Foreskin keratinocyte (primary cell): ENCODE measurements at places on chromosomes 13 and 19. TPM values are rescaled to one million over a fixed set of nuclear protein-coding genes. Genes with fewer than 3 reads are reported as not detected.

Gene KLK2
- total RNA-seq, result not detected in 2 replicates

Gene SHISA7
- not detected in 2 replicates for total RNA-seq

Gene TBC1D4
- total RNA-seq, result 13.3 and 14.8 TPM in 2 replicates

Gene SGCG
- not detected in 2 replicates for total RNA-seq

Gene SBNO2
- total RNA-seq, result 31.9 and 32.2 TPM in 2 replicates

Gene CCDC122
- total RNA-seq, result 9.2 and 11.6 TPM in 2 replicates

Gene CGB8
- total RNA-seq, result not detected in 2 replicates

Gene LGALS14
- not detected in 2 replicates for total RNA-seq

Gene GPR12
- total RNA-seq, result not detected in 2 replicates

Gene C19orf38
- not detected in 2 replicates for total RNA-seq

Gene LILRB2
- not detected in 2 replicates for total RNA-seq

Gene KLHL1
- total RNA-seq, result not detected in 2 replicates

Gene RFPL4A
- not detected in 2 replicates for total RNA-seq

Gene GIPC1
- 228 and 256 TPM in 2 replicates for total RNA-seq

Gene ZSCAN5A
- 5.7 and 6.7 TPM in 2 replicates for total RNA-seq

Gene PROZ
- not detected in 2 replicates for total RNA-seq

Gene ETV2
- 0.71 and 0.82 TPM in 2 replicates for total RNA-seq

Gene HCN2
- total RNA-seq, result 0.20 and 0.21 TPM in 2 replicates

Gene CEACAM4
- not detected in 2 replicates for total RNA-seq

Gene IGFL3
- total RNA-seq, result 2.3 and 5.2 TPM in 2 replicates

Gene CELF5
- total RNA-seq, result 0.11 and 0.20 TPM in 2 replicates

Gene ZNF470
- 2.9 and 3.1 TPM in 2 replicates for total RNA-seq

Gene RFPL4AL1
- total RNA-seq, result not detected in 2 replicates

Gene ENOX1
- total RNA-seq, result 0.92 and 1.5 TPM in 2 replicates

Gene ISYNA1
- total RNA-seq, result 16.5 and 19.9 TPM in 2 replicates

Gene FGF14
- total RNA-seq, result not detected in 2 replicates

Gene GRIK5
- 0.07 and 0.11 TPM in 2 replicates for total RNA-seq

Gene ZNF569
- 3.8 and 4.0 TPM in 2 replicates for total RNA-seq

Gene JAK3
- 0.53 and 0.68 TPM in 2 replicates for total RNA-seq

Gene LRRC8E
- total RNA-seq, result 8.2 and 10.6 TPM in 2 replicates

Gene BCAM
- 8.1 and 28.6 TPM in 2 replicates for total RNA-seq

Gene ZNF66
- total RNA-seq, result 2.3 and 2.6 TPM in 2 replicates

Gene ZNF547
- 1.7 and 3.2 TPM in 2 replicates for total RNA-seq

Gene PGLYRP1
- total RNA-seq, result not detected in 2 replicates

Gene ANKRD24
- total RNA-seq, result 0.07 TPM in 2 replicates
